Fibroblast of skin of scalp (primary cell): ENCODE measurements at places on chromosomes 13 and 19.

DNA sequence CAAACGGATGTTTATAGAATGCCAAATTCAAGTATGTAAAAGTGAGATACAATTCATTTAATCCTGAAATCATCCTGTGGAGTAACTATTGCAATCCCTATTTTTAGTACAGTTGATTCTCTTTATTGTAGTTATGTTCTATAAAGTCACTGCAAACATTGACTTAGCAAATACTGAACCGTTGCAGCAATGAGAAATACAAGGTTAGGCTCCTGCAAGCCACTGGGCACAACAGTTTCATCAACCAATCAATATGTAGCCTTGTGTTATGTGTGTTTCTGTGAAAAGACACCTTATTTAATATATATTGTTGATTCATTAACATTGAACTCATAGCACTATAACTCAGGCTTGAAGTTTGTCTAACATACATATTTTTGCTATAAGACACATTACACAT is 174.4 kb downstream of the DCT start:
- DNase-seq, result no peak

DNA sequence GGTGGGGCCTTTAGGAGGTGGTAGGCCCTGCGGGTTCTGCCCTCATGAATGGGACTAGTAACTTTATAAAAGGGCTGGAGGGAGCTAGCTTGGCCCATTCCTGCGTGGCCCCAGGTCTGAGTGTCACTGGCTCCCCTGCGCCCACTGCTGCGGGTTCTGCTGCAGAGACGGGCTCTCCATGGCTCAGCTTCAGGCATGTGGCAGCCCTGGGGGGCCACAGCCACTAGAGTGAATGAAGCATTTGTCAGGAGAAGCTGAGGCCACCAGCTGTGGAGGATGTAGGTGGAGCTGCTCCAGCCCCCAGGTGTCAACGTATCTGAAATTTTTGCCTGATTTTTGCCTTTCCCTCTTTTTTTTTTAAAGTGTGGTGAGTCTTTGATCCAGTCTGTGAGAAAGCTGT is 119.1 kb downstream of the SOX1 start:
- DNase-seq, result no peak

GRCh38 chr13:59570204-59570603 is 593.5 kb downstream of the DIAPH3 start:
- no peak for DNase-seq

DNA sequence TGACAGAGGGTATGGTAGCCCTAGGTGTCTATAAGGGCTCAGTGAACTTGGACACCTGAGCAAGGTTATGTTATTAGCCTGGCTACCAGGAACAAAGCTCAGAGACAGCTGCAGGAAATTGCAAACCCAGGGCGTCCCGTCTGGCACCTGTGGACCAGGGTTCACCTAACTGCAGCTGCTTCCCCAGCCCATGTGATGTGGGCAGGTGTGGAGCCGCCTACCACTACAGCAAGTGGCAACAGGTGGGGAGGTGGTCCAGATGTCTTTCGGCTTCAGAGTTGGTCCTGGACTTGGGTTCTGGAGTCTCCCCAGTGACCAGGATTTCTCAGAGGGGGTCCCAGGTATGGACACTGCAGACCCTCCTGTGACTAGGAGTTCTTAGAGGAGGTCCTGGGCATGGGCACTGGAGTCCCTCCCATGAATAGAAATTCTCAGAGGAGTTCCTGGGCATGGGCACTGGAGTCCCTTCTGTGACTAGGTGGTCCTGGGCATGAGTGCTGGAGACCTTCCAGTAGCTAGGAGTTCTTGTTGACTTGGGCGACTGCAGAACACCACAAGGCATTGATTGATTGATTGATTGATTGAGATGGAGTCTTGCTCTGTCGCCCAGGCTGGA is 25.2 kb downstream of the ACTL9 start:
- DNase-seq, result no peak

GRCh38 chr19:13058951-13059660 is 43.6 kb downstream of the LYL1 start:
- no peak for DNase-seq

- DNase-seq, result no peak
Measured at GRCh38 chr19:45296355-45296754, 26.3 kb downstream of the CKM start.

- DNase-seq, result no peak
Measured at GRCh38 chr13:26968431-26969341, 202.9 kb downstream of the USP12 start.

GRCh38 chr19:56838909-56839651 is 1.4 kb downstream of the PEG3 start:
- peak; percentile 96 for DNase-seq

DNA sequence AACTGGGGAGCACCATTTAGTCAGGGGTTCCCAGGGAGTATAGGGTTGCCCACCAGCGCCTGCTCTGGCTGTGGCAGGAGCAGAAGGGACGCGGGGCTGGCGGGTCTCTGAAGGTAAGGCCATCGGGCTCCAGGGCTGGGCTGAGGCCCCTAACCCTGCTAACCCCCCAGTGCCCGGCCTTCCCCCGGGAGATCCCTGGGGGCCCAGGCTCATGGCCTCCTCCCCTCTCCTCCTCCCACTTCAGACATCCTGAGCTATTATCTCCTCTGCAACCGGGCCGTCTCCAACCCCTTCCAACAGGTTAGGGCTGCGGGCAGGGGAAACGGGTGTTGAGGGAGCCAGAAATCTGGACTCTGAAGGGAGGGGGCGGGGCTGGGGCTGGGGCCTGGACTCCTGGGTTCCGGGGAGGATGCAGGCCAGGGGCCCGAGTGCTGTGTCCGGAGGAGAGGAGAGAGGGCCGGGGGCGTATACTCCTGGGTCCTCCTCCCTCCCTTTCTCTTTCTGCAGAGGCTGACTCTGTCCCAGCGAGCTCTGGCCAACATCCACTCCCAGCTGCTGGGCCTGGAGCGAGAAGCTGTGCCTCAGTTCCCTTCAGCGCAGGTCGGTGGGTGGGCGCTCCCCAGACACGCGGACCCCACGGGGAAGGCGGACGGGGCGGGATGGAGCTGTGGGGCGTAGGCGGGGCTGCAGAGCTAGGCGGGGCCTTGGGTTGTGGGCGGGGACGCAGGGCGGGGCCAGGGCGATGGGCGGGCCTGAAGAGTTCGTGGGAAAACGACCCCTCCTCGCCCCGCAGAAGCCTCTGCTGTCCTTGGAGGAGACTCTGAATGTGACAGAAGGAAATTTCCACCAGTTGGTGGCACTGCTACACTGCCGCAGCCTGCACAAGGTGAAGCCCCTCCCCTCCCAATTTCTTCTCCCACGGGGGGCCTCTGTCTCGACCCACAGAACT is 15.3 kb downstream of the TTYH1 start:
- peak; percentile 21 for DNase-seq

DNA sequence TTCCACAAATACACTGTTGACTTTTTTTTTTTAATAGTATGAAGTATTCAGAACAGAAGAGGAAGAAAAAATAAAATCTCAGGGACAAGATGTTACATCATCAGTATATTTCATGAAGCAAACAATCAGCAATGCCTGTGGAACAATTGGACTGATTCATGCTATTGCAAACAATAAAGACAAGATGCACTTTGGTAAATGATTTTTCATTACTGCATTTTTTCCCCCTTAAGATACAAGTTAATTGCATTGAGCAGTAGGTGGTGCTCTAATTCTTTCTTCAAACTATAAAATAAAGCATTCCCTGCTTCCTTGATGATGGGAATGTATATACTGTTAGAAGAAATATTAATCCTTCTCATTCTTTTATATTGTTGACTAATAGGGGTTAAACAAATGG is 17.1 kb downstream of the UCHL3 start:
- peak; percentile 63 for DNase-seq
